ENCODE measurements at places on chromosomes 6 and 20.

DNA sequence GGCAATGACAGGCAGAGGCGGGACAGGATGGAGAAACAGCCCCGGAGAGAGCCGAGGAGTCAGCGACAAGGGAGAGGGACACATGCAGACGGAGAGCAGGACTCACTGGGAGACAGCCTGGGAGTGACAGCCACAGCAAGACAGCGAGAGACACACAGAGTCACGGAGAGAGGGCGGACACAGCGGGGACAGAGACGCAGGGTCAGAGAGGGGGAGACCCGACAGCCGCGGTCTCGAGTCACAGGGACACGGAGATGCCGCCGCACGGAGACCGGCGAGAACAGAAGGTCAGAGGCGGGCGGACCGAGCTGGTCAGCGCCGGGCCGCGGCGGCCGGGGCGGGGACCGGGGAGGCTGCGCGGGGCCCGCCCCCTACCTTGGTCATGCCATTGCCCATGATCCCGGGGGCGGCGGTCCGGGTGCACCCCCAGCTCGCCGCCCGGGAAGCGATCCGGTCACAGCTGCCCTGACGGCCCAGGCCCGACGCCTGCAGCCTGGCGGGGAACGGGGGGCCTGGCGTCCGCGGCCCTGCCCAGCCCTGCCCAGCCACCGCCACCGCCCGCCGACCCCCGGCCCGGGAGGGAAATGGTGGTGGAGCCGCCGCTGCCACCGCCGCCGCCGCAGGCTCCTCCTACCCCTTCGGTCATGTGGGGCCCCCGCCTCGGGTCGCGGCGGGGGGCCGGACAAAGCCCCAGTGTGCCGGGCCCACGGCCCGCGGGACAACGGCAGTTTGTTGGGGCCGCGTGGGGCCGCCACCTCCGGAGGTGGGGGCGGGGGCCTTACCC is at the start of the genes DUSP15 and TTLL9:
Gene DUSP15 (minus strand): TSS at position 586 of the 784 bp plus-strand sequence. CDS start 190 bp downstream, at position 396.
Gene TTLL9 (plus strand): TSS at position 693 of the 784 bp plus-strand sequence. CDS start 493 bp downstream, outside the sequence.
- DNase-seq, result no peak

DNA sequence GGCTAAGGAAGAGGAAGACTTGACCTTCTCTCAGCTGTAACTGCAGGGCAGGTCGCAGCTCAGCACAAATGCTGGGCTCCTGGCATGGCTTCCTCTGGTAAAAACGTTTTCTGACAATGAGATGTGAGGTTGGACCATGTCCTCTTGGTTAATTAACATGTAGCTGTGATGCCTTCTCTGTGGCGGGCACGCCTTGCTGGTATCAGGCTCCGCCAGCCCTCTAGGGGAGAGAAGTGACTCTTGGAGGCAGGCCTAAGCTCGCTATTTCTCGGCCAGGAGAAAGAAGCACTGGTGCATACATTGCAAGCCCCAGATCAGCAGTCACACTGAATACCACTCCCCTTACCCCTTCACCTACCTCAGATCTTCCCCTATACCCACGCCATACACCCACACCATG is 65.0 kb downstream of the QRSL1 start:
- no peak for DNase-seq

- no peak for DNase-seq
These were observed 43.3 kb downstream of the FYN start for GRCh38 chr6:111829998-111830397.

- no peak for DNase-seq
These were observed 730 bp downstream of the PARD6B start for GRCh38 chr20:50731930-50732690.

All from psoas muscle (tissue), 8 donors.